Gastrocnemius medialis (tissue), 4 donors: ENCODE measurements at places on chromosomes 3 and 15. TPM values are rescaled to one million over a fixed set of nuclear protein-coding genes. Genes with fewer than 3 reads are reported as not detected.

DNA sequence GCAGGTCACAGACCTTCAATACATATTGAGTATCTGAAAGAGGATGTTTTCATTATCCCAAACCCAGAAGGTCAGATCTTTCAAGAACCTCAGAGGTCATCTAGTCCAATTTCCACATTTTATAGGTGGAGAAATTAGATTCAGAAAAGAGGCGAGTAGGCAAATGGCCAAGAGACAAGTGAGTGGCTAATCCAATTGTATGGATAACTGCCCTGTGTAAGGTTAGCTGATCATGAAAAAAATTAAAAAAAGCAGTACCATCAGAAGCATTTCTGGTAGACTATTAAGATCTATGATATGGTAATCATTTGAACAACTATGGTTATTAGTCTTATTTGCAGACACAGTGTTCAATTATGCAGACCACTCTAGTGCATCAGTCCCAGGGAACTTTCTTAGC lies 660.7 kb upstream of the CFAP20DC start:
- no peaks in the 10 kb centered on the region for H3K27me3 ChIP-seq
- no peaks in the 10 kb centered on the region for H3K36me3 ChIP-seq

AGBL1 gene
- 3.8 TPM for total RNA-seq

GRCh38 chr3:188824566-188824965 lies 347.2 kb upstream of the TPRG1 start:
- no peak for DNase-seq
- H3K4me1 ChIP-seq, result peaks cover 29% of the 10 kb centered on the region
- H3K27me3 ChIP-seq, result no peaks in the 10 kb centered on the region
- no peaks in the 10 kb centered on the region for H3K36me3 ChIP-seq
- no peak overlapping the region for H3K27ac ChIP-seq

CDC25A gene
- total RNA-seq, result 2.3 TPM

ATP13A5 gene
- total RNA-seq, result not detected

CLRN1 gene
- total RNA-seq, result not detected

- no peaks in the 10 kb centered on the region for H3K27me3 ChIP-seq
- H3K4me1 ChIP-seq, result no peaks in the 10 kb centered on the region
- no peak overlapping the region for H3K4me3 ChIP-seq
- DNase-seq, result no peak
These were observed 323.9 kb downstream of the SV2B start for GRCh38 chr15:91424001-91424400.

- H3K4me3 ChIP-seq, result peak overlapping the region; percentile 59
- no peak for DNase-seq
- peaks cover 22% of the 10 kb centered on the region for H3K4me1 ChIP-seq
- peaks cover 20% of the 10 kb centered on the region for H3K27me3 ChIP-seq
These were observed 6.0 kb downstream of the WNT5A start for GRCh38 chr3:55480911-55481743.

GRCh38 chr3:169992781-169993180 lies 26.2 kb downstream of the SEC62 start:
- H3K4me3 ChIP-seq, result no peak overlapping the region
- no peaks in the 10 kb centered on the region for H3K4me1 ChIP-seq
- H3K27me3 ChIP-seq, result no peaks in the 10 kb centered on the region
- DNase-seq, result no peak

FETUB gene
- total RNA-seq, result not detected

DNA sequence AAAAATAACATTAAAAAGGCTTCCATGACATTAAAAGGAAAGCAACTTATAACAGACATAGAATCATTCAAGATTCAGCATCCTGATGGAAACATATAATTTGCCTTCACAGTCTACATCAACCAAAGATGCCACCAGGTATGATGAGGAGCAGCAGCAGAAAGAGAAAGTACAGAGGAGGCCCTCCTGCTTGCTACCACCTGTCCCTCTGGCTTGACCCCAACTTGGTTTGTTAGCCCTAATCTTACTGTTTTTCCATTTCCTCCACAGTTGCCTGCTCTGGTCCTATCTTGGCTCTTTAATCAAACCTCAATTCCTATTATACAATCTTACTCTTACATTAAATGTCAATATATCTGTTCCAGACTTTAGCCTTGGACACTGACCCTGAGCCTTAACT lies 171.3 kb downstream of the DPH6 start:
- no peak overlapping the region for H3K4me3 ChIP-seq
- H3K27ac ChIP-seq, result no peak overlapping the region
- no peaks in the 10 kb centered on the region for H3K36me3 ChIP-seq
- no peaks in the 10 kb centered on the region for H3K27me3 ChIP-seq
- no peaks in the 10 kb centered on the region for H3K4me1 ChIP-seq

DIPK2A gene
- total RNA-seq, result 10.4 TPM

DNA sequence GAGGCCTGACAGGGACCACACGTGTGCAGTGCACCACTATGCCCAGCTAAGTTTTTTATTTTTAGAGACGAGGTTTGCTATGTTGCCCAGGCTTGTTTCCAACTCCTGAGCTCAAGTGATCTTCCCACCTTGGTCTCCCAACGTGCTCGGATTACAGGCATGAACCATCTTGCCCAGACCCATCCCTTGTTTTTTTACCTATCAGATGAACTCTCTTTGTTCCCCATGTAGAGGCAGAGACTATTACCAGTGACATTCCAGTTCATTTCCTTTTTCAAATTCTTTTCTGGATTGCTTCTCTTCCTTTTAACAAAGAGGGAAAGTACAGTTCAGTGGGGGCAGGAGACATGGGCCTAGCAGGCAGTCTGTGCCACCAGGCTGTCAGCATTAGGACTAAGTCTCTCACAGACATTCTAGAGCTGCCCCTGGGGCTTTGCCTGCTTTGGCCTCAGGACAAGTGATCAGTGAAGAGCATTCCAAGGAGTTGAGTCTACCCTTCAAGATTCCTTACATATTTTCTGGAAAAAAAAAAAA lies 103.5 kb upstream of the SLC7A14 start:
- no peaks in the 10 kb centered on the region for H3K36me3 ChIP-seq
- peak; percentile 22 for DNase-seq
- H3K27ac ChIP-seq, result no peak overlapping the region

DNA sequence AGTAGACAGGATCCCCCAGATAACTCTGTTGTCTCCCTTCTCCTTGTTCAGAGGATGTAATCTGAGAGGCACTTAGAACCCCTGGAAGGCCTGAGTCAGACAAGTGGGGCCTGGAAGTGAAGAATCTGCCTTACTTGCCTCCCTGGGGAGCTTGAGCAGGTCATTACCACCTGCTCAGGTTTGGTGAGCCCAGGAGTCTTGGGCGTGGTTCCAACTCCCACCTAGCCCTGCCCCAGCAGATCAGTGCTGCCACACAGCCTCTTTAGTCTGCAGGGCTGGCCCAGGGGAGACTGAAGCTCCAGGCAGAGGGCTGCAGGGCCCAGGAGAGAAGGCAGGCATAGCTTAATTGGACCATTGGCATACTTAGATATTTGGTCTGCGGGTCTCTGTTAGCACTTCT lies 230.0 kb downstream of the ERC2 start:
- no peaks in the 10 kb centered on the region for H3K36me3 ChIP-seq
- H3K4me1 ChIP-seq, result no peaks in the 10 kb centered on the region
- no peak for DNase-seq
- no peaks in the 10 kb centered on the region for H3K27me3 ChIP-seq

DNA sequence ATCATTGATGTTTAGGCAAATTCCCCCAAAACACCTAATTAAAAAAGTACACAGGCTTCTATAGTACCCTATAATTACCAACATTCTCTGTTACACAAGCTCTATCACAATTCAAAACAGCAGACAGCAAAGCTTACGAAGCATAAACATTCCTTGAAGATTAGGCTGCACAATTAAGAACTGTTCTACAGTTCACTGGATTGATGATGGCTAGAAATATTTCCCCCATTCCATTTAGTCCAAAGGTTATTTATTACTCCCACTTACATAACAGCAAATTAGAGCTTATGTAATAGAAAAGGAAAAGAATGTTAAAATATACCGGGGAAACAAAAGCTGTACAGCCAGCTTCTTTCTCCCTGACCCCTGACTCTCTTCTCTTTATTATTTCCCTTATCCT lies 49.3 kb downstream of the UACA start:
- DNase-seq, result no peak
- H3K4me3 ChIP-seq, result peak overlapping the region; percentile 20
- peak overlapping the region; percentile 88 for H3K27ac ChIP-seq
- H3K27me3 ChIP-seq, result no peaks in the 10 kb centered on the region
- no peaks in the 10 kb centered on the region for H3K36me3 ChIP-seq

SHC4 gene
- not detected for total RNA-seq

DNA sequence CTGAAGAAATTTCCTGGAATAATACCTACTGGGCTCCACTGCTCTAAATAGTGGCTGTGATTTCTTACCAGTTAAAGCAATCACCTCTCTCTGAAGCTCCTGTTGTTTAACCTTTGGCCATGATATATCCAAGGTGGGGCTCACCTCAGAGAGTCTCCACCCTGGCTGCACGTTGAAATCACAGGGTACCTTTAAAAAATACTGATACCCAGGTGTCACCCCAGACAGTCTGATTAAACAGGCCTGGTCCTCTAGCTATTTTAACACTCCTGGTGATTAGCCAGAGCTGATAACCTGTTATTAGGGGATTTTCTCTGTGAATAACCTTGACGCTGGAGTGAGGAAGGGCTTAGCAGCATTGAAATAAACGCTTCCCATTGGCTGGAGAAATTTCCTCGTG lies 22.3 kb upstream of the ZBTB38 start:
- no peaks in the 10 kb centered on the region for H3K27me3 ChIP-seq
- H3K27ac ChIP-seq, result no peak overlapping the region
- H3K4me3 ChIP-seq, result no peak overlapping the region
- H3K36me3 ChIP-seq, result no peaks in the 10 kb centered on the region
- no peak for DNase-seq

- H3K27me3 ChIP-seq, result no peaks in the 10 kb centered on the region
- H3K4me1 ChIP-seq, result no peaks in the 10 kb centered on the region
- no peak overlapping the region for H3K27ac ChIP-seq
These were observed 155.2 kb downstream of the GSK3B start for GRCh38 chr3:119939077-119939476.
